ENCODE measurements at places on chromosomes 5 and 9.
A peak's percentile ranks its signal among the peaks of the same experiment; 100 is the strongest.

GRCh38 chr5:65808818-65809217 is 86.8 kb downstream of the NLN start:
- DNase-seq = no peak

- peak; percentile 77 for DNase-seq
These were observed 54.9 kb downstream of the USP20 start for GRCh38 chr9:129889941-129890717.

GRCh38 chr5:50766042-50766441 is 99.6 kb downstream of the PARP8 start:
- no peak for DNase-seq

GRCh38 chr9:109088221-109088620 is 31.5 kb downstream of the TMEM245 start:
- no peak for DNase-seq

DNA sequence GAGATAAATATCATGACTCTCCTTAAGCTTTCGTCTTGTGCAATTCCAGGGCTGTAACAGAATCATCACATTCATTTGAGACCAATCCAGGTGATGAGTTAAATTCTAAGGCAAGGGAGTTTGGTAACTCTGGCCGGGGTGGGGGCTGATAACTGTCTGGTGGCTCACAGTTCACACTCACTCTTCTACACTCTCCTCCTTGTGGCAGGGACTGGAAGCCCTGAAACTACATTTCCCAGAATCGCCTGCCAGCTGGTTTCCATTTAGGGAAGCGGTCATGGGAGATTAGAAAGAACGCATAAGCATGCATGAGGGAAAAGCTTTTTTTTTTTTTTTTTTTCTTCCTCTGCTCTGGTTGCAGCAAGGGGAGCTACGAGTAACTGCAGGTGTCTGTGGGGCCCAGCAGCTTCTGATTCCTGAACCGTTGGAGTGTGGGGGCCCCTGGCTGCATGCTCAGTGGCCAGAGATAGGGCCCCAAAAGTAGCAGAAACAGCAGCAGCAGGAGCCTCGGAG is 154.8 kb upstream of the TBC1D2 start:
- DNase-seq = no peak

GRCh38 chr9:79165020-79165780 is 406.6 kb upstream of the TLE4 start:
- DNase-seq = no peak

DNA sequence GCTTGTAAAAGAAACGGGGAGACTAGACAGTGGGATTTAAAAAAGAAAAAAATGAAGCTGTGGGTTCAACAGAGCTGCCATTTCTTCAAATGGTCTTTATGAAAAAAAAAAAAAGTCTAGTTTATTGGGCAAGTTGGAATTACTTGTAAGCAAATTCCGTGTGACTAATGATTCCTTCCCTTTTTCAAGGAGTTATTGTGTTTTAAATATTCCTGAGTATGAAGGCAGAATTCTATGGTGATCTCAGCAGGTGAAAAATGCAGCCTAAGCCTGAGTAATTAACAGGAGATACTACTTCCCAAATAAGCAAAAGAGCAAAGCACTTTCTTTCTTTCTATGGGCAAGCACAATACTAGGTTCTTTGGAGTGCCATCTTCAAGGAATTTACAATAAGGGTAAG is 481.9 kb downstream of the ZNF608 start:
- DNase-seq = no peak

DNA sequence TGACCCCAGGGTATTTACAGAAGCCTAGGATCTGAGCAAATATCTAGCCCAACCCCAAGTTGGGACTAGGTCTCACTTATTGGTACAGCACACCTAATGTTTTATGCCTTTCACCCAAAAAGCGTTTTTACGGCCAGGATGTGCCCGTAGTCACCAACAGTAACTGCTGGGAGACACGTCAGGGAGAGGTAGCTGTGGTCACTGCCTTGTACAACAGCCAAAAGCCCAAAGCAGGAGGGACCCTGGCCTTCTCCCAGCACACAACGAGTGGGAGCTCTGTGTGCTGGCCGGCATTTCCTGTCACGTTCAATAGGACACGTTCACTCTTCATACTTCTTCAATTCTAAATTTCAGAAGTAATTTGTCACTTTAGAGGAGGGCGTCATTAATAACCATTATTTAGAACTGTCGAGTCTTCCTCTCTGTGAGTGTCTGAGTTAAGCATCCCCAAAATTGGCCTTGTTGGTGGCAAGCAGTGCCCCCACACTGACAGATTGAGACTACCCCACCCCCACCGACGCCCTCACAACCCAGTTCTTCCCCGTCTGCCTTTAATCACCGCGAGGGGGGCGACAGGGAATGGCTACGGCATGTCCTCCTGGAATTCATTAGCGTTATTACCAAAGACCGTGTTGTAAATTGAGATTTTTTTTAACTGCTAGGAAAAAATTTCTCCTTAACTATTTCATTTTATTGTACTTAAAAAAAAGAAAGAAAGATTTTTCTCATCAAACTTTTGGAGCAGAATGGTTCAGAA is 80.7 kb downstream of the MVB12B start:
- no peak for DNase-seq

DNA sequence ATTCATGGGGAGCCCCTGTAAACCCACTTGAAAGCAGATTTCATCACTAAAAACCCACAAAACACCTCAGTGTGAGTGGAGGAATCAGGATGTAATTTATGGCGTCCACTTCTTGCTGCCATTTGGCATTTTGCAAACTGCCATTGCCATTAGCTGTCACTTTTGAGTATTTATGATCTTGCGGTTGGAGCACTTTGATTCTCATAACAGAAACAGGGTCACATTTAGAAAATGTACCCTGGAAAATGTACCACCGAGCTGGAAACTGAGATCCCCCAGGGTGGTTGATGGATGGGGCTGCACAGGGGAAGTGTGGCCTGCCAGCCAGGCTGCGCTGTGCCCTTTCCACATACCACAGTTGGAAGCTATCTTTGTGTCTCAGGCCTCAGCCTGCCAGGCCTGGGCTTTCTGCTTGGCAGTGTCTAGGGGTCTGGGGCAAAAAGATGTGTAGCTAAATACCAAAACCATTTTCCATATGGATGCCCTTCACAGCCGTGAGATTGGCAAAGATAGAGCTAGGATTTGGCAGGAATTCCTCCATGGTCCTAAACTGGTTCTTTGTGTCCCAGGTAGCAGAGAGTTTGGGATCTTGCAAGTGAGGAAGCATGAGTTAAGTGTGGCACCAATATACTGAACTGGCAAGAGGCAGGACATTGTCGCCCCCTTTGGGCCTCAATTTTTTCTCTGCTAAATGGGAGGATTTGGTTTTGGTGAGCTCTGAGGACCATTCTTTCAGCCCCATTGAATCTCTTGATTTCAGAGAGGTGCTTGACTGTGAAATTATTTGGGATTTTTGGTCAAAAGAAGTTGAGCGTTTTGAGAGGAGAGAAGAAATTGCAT is 46.2 kb downstream of the GALNT10 start:
- DNase-seq = no peak

- DNase-seq = no peak
These were observed 141.4 kb downstream of the PLK2 start for GRCh38 chr5:58318468-58318867.

DNA sequence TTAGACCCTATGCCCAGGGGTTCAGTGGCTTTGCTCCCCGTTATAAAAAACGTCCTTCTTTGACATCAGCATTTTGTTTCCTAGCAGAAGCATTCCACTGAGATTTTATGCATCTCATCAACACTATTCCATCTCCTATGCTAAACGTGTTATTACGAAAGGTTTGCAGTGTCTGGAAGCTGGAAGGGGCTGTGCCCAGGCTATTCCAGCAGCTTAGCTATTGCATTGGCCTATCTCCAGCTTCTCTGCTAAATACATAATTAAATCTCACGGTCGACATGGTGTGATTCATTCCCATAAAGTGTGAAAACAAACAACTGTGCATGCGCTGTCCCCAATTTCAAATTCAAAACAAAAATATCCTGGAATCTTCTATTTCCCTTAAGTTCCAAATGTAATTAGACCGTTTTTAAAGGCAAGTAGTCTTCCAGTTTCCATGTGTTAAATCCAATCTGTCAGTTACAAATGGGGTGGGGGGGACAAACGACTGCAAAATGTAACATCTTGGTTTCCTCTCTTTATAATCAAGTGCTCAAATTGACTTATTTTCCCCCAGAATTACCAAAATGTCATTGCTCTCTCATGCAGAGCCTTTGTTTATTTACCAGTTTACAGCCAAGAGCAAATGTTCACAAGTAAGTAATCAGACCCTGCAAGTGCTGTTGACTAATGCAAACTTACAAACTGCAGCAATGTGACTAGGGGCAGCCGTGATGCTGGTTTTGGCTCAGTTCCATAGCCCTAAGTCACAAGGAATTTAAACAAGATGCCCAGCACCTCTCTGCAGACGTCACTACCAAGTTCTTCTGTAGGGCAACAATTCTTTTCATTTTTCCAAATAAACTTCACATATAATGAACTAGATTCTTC is 212.3 kb upstream of the RORB start:
- no peak for DNase-seq

GRCh38 chr9:124388275-124389048 is 26.8 kb downstream of the PSMB7 start:
- DNase-seq = no peak

- no peak for DNase-seq
These were observed 3.1 kb downstream of the LCN1 start for GRCh38 chr9:135524130-135524861.

GRCh38 chr5:1140171-1140817 is 28.4 kb upstream of the SLC12A7 start:
- DNase-seq = peak; percentile 77

DNA sequence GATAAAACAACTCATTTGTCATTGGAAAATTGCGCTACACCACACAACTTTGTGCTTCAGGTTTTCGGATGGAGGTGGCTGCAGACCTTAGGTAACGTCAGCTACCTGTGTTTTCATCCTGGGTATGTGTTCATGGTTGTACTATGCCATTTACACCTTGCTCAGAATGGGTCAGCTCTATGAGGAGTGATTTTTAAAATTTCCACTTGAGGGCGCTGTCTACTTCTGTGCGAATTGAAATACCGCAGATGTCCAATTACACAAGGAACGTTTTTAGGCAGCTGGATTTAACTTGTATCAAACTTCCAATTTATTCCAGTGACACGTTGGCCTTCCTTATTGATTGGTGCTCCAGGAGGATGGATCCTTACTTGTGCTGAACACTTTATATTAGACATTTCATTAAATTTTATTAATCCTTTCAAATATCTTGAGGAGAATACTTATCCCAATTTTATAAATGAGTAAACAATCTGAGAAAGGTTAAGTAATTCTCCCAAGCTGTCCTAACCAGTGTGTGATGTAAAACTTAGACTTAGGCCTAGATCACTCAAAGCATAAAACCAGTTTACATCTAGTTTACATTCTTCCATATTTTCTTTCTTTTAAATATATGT is 23.4 kb downstream of the DMRTA1 start:
- DNase-seq = no peak

DNA sequence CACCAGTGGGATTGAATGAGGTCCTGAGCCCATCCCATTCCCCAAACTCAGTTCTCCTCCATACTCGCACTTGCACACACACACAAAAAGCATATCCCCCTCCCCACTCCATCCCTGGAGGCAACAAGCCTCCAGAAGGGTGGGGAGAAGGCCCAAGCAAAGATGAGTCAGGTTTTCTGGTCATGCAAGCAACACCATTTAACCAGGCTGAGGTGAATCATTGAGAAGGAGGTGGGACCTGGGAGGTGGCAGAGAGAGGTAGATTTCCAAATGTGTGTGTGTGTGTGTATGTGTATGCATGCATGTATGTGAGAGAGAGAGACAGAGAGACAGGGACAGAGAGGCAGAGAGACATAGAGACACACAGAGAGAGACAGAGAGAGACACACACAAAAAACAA is 185.2 kb upstream of the TRIM32 start:
- no peak for DNase-seq

DNA sequence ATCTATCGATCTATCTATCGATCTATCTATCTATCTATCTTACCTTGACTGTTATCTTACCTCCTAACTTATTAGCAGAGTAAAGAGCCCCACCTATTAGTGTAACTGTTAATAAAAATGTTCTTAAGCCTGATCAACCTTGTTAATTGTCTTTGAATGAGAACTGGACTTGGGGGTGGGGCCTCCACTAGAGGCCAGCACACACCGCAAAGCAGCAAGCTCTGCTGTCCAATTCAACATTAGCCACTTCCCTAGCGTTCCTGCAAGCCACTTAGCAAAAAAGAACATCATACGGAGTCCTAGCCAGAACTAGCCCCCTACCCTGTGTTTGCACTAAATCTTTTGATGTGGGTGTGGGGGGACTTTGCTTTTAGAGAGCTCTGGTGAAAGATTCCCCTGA is 515.8 kb downstream of the KDM4C start:
- no peak for DNase-seq

DNA sequence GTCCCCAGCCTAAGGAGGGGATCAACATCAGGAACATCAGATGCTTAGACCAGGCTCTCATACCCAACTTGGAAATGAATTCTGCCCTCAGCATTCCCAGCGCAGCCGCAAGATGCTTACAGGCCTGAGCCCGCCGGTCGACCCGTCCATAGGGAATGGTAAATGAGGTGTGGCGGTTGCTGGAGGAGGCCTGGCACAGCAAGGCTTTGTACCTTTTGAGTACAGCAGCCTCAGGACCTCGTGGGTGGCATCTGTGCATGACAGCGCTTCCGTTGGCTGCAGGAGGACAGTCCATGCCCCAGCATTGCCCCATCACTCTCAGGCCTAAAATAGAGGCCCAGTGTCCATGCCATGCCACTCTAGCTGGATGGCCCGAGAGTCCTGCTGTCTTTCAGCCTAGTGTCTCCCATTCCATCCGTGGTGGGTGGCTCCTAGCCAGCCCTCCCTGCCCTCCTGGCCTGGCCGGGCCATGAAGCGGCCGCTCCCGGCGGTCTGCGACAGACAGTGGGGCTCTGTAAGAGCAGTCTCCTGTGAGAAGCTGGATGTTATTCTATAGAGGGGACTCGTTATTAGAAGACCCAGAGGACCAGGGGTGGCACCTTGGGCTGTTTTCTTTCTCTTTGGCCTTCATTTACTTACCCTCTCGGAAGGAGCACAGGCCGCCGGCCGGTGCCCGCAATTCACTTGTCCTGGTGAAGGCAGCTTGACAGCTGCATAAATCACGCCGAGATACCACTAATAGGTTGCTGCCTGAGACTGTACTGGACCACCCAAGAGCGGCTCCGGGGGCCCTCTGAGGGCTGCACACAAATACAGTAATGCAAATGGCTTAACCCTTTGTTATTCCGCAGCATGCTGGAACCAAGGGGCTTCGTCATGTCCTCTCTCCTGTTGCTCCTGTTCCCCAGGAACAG is 223.5 kb upstream of the TUT7 start:
- no peak for DNase-seq

- no peak for DNase-seq
These were observed 79.3 kb downstream of the TMC1 start for GRCh38 chr9:72600671-72601070.

- no peak for DNase-seq
These were observed 141.6 kb downstream of the GHR start for GRCh38 chr5:42564689-42565356.

All from stimulated activated CD4-positive, alpha-beta T cell treated with anti-CD3 and anti-CD28 coated beads, Interleukin-4, amount 100 ng/mL, for 1 hour (primary cell).